ENCODE measurements at places on chromosomes 6 and 20.
A peak's percentile ranks its signal among the peaks of the same experiment; 100 is the strongest.

GRCh38 chr6:56796196-56796532, 153.5 kb upstream of the DST start:
- DNase-seq, result no peak

DNA sequence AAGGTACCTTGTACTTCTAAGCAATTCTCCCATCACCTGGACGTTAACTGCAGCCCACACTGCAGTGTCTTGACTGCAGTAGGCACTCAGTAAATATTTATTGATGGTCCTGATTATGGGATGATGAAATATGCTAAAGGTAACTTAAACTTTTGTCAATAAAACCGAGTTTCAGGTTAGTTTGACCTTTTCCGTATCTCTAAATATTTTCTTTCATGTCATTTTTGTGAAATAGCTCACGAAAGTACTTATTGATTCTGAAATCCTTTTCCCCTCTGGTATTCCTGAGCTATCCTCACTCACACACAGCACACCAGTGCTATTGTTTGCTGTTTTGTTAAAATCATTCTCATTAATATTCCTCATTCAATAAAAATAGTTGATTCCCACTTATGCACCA, 149.4 kb upstream of the ESR1 start:
- no peak for DNase-seq

- DNase-seq, result no peak
Measured at GRCh38 chr20:57703013-57703412, 6.8 kb downstream of the PMEPA1 start.

GRCh38 chr6:99143108-99143861, 195.5 kb upstream of the FBXL4 start:
- DNase-seq, result no peak

- no peak for DNase-seq
Measured at GRCh38 chr6:135146162-135146934, 34.8 kb upstream of the MYB start.

- DNase-seq, result no peak
Measured at GRCh38 chr6:111779660-111780059, 93.6 kb downstream of the FYN start.

DNA sequence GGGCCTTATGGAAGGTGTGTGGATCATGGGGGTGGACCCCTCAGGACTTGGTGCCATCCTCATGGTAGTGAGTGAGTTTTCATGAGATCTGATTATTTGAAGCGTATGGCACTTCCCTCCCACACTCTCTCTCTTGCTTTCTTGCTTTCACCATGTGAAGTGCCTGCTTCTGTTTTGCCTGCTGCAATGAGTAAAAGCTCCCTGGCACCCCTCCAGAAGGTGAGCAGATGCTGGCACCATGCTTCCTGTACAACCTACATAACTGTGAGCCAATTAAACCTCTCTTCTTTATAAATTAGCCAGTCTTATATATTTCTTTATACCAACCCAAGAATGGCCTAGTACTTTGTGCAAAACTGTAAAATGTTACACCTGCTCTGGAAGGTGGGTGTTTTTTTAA, 396.8 kb upstream of the HS3ST5 start:
- no peak for DNase-seq

GRCh38 chr6:37516076-37516919, 16.6 kb upstream of the CCDC167 start:
- peak; percentile 82 for DNase-seq

DNA sequence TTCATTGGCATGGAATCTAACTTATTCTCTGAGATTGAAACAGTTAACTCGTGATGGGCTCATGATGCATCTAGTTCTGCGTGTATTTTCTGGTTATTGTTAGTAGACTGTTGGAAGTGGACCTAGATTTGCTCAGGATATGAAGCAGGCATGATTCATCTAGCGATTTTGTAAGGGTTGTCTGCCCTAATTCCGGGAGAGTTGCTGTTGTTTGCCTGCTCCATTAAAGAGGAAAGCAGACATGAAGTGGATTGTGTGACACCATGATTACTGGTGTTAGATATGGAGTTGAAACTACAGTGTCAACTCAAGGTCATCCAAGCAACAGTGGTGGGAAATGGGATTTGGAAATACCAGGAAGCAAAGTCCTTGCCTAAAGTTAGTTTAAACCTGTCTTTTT, 41.0 kb downstream of the SOX4 start:
- no peak for DNase-seq

GRCh38 chr6:104256646-104257045, 603.1 kb downstream of the HACE1 start:
- DNase-seq, result no peak

GRCh38 chr20:35702051-35702823, 3.0 kb downstream of the ROMO1 start:
- DNase-seq, result no peak

DNA sequence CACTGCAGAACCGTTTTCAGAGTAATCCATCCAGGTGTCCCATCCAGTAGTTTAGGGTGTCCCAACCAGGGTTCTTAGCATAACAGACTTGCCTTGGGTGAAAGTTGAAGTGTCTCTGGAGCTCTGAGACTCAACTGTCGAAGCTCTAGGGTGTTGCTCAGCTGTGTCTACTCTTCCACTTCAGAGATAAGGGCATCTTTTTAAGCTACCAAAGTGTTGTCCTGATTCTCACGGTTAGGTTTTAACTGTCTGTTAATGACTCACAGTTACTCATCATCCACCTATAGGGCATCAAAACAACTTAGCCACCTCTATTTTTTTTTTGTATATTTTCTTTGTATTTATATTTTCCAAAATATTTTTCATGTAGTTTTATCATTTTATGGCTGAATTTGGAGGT, 36.9 kb upstream of the TBX18 start:
- DNase-seq, result no peak

- no peak for DNase-seq
Measured at GRCh38 chr6:41222513-41222912, 5.6 kb upstream of the TREML4 start.

GRCh38 chr6:110325197-110325596, 33.0 kb downstream of the METTL24 start:
- no peak for DNase-seq

DNA sequence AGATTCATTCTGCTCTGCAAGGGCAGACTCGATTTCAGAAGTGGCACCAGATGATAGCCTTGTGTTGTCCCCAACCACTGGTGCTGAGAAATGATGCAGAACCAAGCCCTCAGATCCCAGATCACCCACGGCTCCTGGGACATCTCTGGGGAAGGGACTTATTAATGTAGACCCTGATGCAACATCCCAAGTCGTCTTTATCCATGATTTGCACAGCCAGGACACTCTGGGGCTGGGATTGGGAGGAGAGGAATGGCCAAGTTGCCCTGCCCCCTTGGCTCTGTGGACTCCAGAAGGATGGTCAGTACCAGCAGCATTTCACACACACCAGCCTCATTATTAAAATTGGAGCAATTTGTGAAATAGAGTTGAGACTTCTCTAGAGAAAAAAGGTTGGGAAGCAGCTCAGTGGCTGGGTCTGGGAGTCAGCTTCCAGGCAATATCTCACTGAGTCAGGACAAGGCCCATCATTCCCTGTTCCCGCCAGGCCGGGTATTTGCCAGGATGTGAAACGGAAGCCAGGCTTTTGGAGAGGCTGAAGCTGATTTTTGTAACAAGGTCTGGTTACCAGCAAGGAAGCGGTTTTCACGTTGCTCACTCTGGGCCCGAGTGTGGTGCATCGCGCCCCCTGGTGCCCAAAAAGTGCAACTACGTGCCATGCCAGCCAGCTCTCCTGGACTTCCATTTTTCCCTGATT, 67.4 kb downstream of the ZBTB2 start:
- DNase-seq, result peak; percentile 34

DNA sequence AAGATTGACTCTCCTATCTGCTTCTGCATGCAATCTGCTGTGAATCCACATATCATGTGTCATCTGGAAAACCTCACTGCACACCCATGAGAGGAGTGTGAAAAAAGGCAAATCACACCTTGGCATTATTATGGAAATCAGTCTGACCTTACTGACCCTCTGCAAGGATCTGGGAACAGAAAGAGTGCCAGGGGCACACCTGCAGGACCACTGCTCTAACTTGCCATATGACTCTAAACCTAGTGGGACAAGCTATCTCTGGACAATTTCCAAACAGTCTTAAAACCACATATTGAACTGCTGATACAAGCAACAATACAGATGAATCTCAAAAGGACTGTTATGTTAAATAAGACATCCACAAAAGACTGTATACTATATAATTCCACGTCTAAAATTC, 50.3 kb downstream of the ABHD12 start:
- no peak for DNase-seq

- no peak for DNase-seq
Measured at GRCh38 chr20:37346535-37347346, 801 bp downstream of the SRC start.

- DNase-seq, result no peak
Measured at GRCh38 chr20:5116875-5117274, 2.9 kb downstream of the PCNA start.

- no peak for DNase-seq
Measured at GRCh38 chr6:18405477-18406293, 18.5 kb downstream of the RNF144B start.

DNA sequence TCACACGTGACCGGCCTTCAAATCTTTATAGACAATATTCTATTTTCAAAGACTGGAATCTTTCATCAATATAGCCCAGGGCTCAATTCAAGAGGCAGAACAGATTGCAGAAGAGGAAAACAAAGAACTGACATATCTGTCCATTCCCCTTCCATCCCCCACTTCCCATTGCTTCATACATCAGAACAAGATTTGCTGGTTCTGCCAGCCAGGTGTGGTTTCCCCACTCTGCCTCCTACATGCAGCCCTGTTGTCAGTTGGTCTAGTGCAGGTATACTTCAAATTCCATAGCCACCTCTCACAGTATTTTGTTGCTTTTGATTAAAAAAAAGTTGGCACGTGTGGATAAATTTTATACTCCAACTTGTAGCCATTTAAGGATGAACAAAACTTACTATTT, 174.9 kb downstream of the CD109 start:
- no peak for DNase-seq

- no peak for DNase-seq
Measured at GRCh38 chr6:70303034-70303525, at the start of gene COL9A1. COL9A1 (minus strand) TSS chr6:70303084; CDS start chr6:70302924, 160 bp downstream.

- no peak for DNase-seq
Measured at GRCh38 chr20:49245921-49246740, 26.9 kb downstream of the DDX27 start.

DNA sequence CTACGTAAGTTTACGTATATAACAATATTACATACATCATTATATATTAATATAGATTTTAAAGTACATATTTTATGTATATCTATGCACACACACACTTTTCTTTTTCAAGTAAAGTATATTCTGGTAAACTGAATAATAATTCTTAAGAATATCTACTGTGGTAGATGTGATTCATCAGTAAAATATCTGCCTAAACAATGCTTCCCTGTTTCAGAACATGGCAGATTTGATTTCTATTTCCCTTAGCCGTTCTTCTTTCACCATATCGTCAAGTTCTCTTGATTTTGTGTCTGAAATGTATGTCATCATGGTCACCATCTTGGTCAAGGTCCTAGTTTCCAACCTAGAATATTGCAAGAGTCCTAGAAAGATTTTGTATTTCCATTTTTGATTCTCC, 195.6 kb downstream of the HDGFL1 start:
- DNase-seq, result no peak

- DNase-seq, result no peak
Measured at GRCh38 chr6:150263765-150264404, 104.9 kb upstream of the IYD start.

DNA sequence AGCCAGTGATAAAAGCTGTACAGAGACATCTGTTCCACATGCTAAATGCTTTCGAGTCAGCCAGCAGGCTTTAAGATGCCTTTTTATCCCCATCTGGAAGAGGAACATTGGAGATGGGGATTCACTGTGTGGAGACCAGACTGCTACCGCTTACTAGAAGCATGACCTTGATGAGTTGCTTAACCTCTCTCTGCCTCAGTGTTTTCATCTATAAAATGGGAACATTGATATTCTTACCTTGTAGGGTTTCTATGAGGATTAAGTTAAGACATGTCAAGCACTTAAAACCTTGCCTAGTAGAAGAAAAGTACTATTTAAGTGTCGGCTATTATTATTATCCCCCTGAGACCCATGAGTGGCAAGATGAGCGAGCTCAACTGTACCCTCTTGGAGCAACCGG, 165.3 kb upstream of the SNX9 start:
- no peak for DNase-seq

DNA sequence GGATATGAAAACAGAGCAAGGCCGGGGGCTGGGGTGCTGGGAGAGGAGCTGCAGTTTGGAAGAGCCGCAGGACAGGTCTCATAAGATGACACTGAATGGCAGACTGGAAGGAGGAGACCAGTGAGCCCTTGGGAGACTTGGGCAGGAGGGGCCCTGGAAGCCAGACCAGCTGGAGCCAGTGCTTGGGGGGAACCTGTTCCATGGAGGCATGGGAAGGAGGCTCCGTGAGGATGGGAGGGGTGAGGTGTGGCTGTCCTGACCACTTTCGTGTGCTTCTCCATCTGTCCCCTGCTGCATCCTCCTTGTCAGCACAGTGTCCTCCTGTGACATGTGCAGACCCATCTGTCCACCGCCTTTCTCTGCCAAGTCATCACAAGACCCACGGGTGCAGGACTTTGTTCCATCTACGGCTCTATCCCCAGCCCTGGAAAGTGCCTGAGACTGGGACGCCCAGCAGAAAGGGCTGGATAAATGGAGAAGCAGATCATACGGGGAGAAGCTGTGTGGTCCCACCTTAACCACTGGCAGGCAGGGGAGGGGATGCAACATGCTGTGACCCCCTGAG, 84.8 kb upstream of the MPC1 start:
- DNase-seq, result no peak

- no peak for DNase-seq
Measured at GRCh38 chr20:32433311-32434021, 75.3 kb downstream of the ASXL1 start.

DNA sequence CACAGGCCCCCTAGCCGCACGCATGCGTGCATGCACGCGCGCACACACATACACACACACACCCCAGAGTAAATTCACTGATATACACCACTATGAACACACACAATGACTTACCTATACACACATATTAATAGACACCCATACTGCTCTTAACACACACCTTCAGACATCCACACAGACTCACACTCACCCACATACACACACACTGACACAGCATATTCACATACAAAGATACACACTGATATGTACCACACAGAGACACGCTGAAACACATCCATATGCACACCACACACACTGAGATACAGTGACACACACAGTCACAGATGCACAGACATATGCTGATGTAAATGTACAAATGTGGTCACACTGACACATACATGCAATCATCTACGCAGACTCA, 5.6 kb downstream of the SGK2 start:
- DNase-seq, result no peak

DNA sequence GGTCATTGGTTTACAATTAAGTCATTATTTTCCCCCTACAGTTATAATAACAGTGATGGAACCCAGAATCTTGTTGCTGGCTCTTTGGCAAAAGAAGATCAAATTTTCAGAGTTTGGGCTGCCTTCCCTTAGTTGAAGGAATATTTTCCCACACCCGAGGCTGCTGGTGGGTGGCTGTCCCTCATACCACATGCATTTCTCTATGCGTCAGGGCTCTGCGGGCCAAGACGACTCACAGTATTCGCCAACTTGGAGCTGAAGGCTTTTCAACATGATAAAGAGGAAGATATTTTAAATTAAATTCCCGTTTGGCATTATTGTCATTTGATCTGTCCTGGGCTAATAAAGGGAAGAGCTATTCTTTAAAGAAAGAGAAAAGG, 102.2 kb upstream of the SASH1 start:
- DNase-seq, result no peak

Data from stimulated activated CD4-positive, alpha-beta T cell treated with anti-CD3 and anti-CD28 coated beads, Interleukin-15, amount 100 ng/mL, for 1 hour (primary cell).